ENCODE measurements at places on chromosomes 1 and 21.
A peak's percentile ranks its signal among the peaks of the same experiment; 100 is the strongest.

GRCh38 chr1:31364561-31365250 lies 8.2 kb downstream of the FABP3 start:
- DNase-seq, result no peak

DNA sequence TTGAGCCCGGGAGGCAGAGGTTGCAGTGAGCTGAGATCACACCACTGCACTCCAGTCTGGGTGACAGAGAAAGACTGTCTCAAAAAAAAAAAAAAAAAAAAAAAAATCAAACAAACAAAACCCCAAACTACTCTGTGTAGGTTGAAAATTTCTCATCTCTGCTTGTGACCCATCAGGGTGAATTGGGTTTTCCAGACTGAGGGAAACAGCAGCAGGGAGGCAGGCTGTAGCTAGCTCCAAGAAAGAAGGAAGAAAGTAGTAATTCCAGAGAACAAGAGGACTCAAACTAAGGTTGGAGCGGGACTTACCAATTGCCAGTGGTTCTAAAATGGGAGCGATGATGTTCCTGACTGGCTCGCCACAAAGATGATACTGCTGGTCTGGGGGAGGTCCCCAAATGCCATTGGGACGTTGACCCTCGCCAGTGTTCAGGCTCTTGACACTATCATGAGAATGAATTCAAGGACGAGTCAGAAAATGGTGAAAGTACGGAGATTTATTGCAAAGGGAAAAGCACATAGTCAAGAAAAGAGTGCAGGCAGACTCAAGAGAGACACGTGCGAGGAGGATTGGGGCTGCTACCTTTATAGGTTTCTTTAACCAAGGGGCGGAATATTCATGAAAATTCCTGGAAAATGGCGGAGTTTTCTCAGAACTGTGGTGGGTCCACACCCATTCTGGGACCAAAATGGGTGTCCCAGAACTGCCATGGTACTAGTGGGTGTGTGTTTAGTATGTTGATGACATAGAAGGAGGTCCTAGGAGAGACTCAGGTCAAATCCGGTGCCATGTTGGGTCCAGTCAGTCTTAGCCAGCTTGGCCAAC lies 13.4 kb downstream of the AADACL4 start:
- DNase-seq, result no peak

DNA sequence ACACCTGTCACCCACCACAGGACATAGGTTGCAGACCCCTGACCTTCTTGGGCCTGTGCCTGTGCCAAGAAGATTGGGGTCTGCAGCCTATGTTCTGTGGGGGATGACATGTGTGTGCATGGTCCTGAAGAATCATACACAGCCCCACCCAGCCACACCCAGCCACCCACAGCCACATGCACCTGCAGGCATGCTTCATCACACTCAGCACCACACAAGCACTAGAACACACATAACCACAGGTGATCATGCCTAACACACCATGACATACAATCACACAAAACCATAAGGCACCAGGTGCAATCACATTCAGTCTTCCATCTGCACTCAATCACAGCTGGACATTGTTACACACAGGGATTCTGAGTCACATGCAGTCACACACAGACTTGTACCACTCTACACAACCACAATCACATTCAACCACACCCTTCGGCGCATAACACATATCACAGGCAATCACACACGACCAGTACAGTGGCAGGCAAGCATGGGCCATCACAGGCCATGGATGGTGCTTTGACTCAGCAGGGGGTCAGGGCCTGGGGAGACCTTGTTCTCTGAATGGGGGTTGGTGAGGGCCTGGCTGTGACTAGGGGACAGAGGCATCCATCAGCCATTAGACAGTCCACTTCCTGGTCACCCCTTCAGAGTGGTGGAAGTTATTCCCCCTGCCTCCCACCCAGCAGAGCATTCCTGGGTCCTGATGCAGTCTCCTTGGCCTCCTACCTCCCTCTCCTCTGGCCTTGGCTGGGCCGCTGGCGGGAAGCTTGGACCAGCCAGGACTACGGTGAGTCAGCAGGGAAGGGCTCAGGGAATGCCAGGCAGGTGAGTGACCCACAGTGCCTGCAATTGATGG lies 44.3 kb upstream of the EPS8L3 start:
- peak; percentile 44 for DNase-seq

- no peak for DNase-seq
Measured at GRCh38 chr21:44269090-44269489, 7.4 kb upstream of the DNMT3L start.
